ENCODE measurements at places on chromosomes 4 and X. TPM values are rescaled to one million over a fixed set of nuclear protein-coding genes. Genes with fewer than 3 reads are reported as not detected.

DNA sequence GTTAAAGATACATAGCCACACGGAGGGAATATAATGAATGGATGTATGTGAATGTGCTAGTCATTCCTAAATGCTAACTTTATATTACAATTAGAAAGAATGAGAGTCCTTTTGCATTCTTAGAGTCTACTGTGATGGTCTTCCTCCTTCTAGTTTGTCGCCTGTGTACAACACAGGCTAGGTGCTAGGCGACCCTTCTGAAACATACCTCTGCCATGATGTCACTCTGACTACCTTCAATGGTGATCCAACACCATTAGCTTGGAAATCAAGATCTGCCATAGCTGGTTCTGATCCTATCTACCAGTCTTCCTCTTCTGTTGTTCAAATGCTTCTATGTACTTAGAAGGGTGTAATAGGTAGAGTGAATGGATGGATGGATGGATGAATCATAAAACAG, 151.2 kb downstream of the MGST2 start:
- H3K36me3 ChIP-seq: no peaks in the 10 kb centered on the region
- no peak overlapping the region for H3K27ac ChIP-seq
- peaks cover 4% of the 10 kb centered on the region for H3K4me1 ChIP-seq
- H3K27me3 ChIP-seq: peaks cover 17% of the 10 kb centered on the region
- no peak for DNase-seq
- H3K4me3 ChIP-seq: no peak overlapping the region

DNA sequence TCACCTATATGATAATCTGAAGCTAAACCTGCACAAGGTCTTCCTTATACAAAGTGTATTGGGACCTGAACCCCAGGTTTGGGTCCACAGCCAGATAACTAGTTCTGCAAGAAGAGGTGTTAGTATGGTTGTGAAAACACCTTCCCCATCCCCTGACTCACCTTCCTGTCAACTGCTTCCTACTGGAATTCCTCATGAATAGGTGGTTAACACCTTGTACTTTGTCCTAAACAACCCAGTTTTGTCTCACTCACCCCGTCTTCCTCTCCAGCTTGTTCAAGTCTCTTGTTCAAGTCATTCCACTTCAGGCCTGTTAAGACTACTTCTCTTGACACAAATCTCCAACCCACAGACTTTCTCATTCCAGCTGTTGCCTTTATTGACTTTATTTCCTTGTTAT, 45.5 kb downstream of the CCNG2 start:
- no peak overlapping the region for H3K27ac ChIP-seq
- no peak for DNase-seq
- H3K4me3 ChIP-seq: no peak overlapping the region
- peaks cover 17% of the 10 kb centered on the region for H3K27me3 ChIP-seq

DNA sequence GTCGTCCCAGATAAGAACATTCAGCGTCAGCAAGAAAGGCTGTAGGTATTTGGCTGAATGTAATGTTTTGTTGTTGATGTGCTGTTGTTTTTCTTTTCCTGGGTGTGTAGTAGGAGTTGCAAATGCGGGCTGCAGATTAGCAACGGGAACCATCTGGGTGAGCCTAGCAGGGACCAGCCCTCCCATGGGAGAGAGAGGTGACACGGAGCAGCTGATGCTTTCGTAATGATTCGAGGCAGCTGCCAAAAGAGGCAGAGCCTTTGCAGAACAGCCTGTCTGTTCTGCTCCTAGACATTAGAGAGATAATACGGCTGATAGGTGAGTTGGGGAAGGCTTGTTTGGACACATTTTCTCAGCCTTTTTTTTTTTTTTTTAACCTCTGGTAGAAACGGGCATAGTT, 25.3 kb downstream of the ARSF start:
- no peak overlapping the region for H3K4me3 ChIP-seq
- H3K27ac ChIP-seq: no peak overlapping the region
- H3K4me1 ChIP-seq: no peaks in the 10 kb centered on the region
- no peak for DNase-seq
- no peaks in the 10 kb centered on the region for H3K27me3 ChIP-seq

- no peak overlapping the region for H3K4me3 ChIP-seq
- no peaks in the 10 kb centered on the region for H3K36me3 ChIP-seq
- DNase-seq: no peak
- H3K4me1 ChIP-seq: no peaks in the 10 kb centered on the region
Measured at GRCh38 chr4:164508097-164508496, 245.8 kb upstream of the SMIM31 start.

ASB9 gene
- 0.78 TPM for total RNA-seq

AREG gene
- total RNA-seq: 1.7 TPM

GRCh38 chrX:130351567-130351966, 11.8 kb downstream of the SLC25A14 start:
- no peak overlapping the region for H3K4me3 ChIP-seq
- no peaks in the 10 kb centered on the region for H3K27me3 ChIP-seq
- peaks cover 15% of the 10 kb centered on the region for H3K36me3 ChIP-seq
- no peak overlapping the region for H3K27ac ChIP-seq
- H3K4me1 ChIP-seq: no peaks in the 10 kb centered on the region

- peaks cover 48% of the 10 kb centered on the region for H3K4me1 ChIP-seq
- no peaks in the 10 kb centered on the region for H3K27me3 ChIP-seq
- peak overlapping the region; percentile 19 for H3K4me3 ChIP-seq
- no peak for DNase-seq
- H3K27ac ChIP-seq: peak overlapping the region; percentile 54
Measured at GRCh38 chr4:88613417-88613875, 21.2 kb downstream of the HERC3 start.

DNA sequence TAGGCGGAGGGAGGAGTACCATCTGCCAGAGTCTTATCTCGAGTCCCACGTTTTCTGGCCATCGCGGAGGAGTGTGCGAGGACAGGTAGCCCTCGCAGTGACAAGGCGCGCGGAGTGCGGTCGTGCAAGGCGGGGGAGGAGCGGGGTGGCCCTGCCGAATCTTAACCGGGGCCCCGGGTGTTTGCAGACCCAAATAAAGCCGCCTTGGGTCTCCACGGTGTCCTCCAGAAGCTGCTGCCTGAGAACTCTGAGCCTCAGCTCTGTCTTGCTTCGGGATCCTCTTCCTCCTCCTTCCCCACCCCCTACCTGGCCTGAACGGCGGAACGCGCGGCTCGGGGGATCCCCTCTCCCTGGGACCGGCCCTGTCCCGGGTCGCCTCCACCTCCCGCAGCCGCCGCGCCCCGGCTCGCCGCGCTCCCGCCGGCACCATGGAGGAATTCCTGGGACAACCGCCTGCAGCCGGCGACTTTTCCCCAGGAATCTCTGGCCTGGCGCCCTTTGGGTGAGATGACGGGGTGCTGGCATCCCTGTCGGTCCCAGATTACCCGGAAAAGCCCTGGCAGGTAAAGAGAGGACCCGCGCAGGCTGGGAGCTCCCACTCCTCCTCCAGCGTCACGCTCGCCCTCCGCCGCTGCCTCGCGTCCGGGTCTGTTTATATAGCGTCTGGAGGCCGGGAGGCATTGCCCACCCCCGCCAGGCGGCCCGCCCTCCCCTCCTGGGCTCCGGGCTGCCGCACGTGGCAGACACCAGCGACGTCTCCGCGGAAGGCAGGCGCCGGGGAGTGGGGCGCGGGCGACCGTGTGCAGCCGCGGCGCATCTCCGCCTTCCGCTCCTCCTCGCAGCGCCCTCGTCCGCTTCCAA, at the start of gene GALNTL6:
Gene GALNTL6 (plus strand): TSS at position 740 of the 861 bp plus-strand sequence.
- H3K4me3 ChIP-seq: no peak within 1 kb of the TSS
- DNase-seq: no peak
- no peaks in the 10 kb centered on the region for H3K36me3 ChIP-seq
- no peak within 1 kb of the TSS for H3K27ac ChIP-seq

FGF13 gene
- not detected for total RNA-seq

GABRB1 gene
- not detected for total RNA-seq

POU3F4 gene
- total RNA-seq: not detected

BBS12 gene
- 5.5 TPM for total RNA-seq

- no peaks in the 10 kb centered on the region for H3K27me3 ChIP-seq
- no peaks in the 10 kb centered on the region for H3K36me3 ChIP-seq
- DNase-seq: no peak
- H3K4me3 ChIP-seq: no peak overlapping the region
- H3K27ac ChIP-seq: no peak overlapping the region
Measured at GRCh38 chr4:114132830-114133229, 153.4 kb upstream of the ARSJ start.

HSD17B10 gene
- 139 TPM for total RNA-seq

- no peaks in the 10 kb centered on the region for H3K27me3 ChIP-seq
- no peak overlapping the region for H3K4me3 ChIP-seq
- DNase-seq: no peak
- H3K27ac ChIP-seq: no peak overlapping the region
- no peaks in the 10 kb centered on the region for H3K4me1 ChIP-seq
- no peaks in the 10 kb centered on the region for H3K36me3 ChIP-seq
Measured at GRCh38 chrX:31251336-31251735, 179.5 kb upstream of the FTHL17 start.

DNA sequence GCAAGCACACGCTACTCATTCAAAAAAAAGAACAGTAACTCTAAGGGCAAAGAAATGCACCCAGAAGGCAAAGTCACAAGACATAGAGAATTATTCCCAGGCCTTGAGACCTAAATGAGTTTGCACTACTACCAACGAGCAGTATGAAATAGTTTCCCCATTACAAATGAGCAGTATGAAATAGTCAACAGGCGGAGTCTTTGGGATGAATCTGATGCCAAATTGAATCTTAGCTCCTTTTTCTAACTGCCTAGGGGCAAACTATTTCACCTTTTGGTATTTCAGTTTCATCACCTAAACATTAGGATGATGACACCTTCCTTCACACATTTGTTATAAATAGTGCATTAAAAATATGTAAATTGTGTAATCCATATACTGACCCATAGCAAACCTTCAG, 213.0 kb upstream of the FAT4 start:
- H3K27me3 ChIP-seq: no peaks in the 10 kb centered on the region
- no peak overlapping the region for H3K27ac ChIP-seq
- no peaks in the 10 kb centered on the region for H3K36me3 ChIP-seq

MEPE gene
- total RNA-seq: not detected

DNA sequence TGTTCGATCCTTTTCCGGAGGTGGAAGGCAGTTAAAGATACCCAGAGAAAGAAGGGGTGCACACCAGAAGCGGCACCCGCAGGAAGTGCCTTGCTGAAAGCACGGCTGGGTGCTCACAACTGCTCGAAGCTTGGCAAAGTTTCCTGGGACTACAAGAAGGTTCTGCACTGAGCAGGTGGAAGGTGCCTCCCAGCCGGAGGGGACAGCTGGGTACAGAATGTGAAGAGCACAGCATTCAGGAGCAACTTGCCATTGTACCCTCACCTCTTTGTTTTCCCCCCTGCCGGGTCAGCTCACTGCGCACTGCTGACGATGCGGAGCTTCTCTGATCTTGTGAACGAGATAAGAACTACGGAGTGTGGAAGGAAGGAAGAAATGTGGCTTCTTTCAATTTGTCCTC, 289.2 kb downstream of the FBXW7 start:
- H3K4me1 ChIP-seq: peaks cover 16% of the 10 kb centered on the region
- no peak overlapping the region for H3K4me3 ChIP-seq
- H3K27ac ChIP-seq: no peak overlapping the region
- no peaks in the 10 kb centered on the region for H3K36me3 ChIP-seq
- peaks cover 1% of the 10 kb centered on the region for H3K27me3 ChIP-seq

GRCh38 chr4:147136310-147136709, 190.6 kb upstream of the TTC29 start:
- DNase-seq: no peak
- H3K27me3 ChIP-seq: peaks cover 2% of the 10 kb centered on the region
- no peak overlapping the region for H3K27ac ChIP-seq
- H3K4me1 ChIP-seq: no peaks in the 10 kb centered on the region
- no peak overlapping the region for H3K4me3 ChIP-seq

SASH3 gene
- 102 TPM for total RNA-seq

ADGRL3 gene
- total RNA-seq: not detected

DNA sequence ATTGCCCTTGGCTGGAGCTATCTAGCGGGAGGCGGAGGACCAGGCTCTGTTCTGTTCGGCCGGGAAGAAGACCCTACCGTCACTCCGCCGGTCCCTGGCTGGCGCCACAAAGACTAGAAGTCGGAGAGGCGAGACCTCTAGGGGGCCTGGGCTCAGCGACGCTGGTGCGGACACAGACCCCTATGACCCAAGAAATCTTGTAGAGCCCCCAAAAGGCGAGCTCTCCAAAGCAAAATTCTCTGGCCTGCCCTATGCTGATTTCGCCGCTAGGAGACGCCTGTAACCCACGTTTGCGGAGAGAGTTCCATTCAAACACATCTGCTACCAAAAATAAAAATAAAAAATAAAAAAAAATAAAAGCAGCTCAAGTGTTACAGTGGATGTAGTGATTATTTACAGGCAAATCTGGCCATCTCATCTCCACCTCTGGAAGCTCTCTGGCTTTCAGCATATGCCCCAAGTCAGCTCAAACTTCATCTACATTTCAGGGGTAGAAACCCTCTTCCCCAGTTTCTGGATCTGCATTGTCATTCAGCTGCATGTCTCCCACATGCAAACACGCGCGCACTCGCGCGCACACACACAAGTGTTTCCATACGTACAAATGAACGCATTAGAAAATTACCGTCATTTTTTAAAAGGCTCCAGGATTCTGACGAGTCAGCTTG, 2.4 kb upstream of the PCDH10 start:
- H3K36me3 ChIP-seq: no peaks in the 10 kb centered on the region
- peaks cover 59% of the 10 kb centered on the region for H3K27me3 ChIP-seq
- peaks cover 12% of the 10 kb centered on the region for H3K4me1 ChIP-seq
- no peak overlapping the region for H3K4me3 ChIP-seq
- no peak overlapping the region for H3K27ac ChIP-seq

DNA sequence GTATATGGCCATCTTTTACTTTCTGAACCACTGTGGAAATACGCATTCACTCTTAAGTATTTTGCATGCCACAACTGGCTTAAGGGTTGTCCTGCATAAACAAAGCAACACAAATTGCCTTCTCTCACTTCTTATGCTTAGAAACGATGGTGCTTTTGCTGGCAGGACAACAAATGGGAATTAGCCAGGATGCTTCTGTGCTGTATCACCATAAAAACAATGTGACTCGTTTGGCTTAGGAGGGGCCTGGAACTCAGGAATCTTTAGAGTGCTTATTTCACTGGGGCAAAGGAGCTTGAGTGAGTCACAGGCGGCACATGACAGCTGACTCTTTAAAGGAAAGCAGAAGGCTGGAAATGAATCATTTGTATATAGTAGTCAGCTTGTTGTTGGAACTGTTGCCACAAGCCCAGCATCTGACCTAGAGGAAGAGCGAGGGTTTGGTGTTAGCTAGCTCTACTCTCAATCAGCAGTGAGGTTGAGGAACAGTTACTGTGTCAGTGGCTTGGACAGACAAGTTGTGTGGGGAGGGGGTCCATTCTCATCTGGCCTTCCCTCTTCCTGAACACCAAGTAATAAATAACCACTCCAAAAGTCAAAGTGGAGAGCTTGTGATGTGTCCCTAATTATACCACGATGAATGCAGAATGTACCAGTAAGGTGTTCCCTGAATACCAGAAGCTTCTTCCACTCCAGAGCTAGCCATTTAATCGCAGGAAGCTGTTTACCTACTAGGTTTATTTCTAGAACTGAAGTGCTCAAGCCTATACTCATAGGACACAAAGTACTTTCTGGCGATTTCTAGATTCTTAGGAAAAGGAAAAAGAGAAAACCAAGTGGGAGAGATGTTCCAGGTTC, 293.1 kb downstream of the CAMK2D start:
- peak overlapping the region; percentile 65 for H3K27ac ChIP-seq
- no peaks in the 10 kb centered on the region for H3K27me3 ChIP-seq
- H3K36me3 ChIP-seq: peaks cover 42% of the 10 kb centered on the region

Measured in activated T-helper 2 cell treated with anti-CD3 and anti-CD28 coated beads, Interferon-gamma antibody, Interleukin-2, Interleukin-4, amounts not matched to agents 10 μg/mL and 5 μg/mL and 100 μg/mL, durations not matched to agents 14 hours and 24 hours and 36 hours (primary cell).